Fibroblast of upper back skin (primary cell): ENCODE measurements at places on chromosomes 7 and 10.

- no peak for DNase-seq
Observed at GRCh38 chr7:112144284-112145059, 61.7 kb downstream of the DOCK4 start.

DNA sequence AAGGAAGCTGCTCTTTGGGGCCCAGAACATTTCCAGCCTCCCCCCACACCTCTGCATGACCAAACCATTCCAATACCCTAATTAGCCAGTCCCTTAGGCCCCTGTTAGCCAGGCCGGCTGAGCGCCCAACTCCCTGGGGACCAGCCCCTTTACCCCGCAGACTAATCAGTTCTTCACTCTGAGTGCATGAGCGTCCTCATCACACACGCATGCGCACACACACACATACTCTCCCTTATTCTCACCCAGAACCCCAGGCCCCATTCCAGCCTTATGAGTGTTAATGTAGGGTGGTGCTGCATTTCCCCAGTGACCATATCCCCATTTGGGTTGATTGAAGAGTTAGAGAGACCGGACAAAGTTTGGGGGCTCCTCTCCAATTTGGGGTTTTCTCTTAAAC is 77.0 kb upstream of the SLF2 start:
- DNase-seq = no peak

DNA sequence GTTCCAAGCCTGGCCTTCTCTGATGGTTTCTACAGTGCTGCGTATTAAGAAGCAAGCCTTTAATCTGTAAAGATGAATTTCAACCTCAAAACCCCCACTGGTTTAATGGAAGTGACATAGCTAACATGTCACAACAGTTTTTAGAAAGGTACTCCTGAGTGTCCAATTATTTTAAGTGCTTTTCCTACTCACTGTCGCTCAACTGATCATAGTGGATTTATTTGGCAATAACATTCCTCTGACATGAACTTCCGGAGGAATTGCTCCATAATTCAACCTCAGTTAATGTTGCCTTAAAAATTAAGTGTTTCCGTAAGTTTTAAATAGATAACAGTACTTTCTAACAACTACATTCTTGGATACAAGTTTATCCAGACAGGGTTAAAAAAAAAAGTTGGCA is 57.5 kb downstream of the AGMO start:
- DNase-seq = peak; percentile 19

- no peak for DNase-seq
Observed at GRCh38 chr7:117008118-117008885, 55.0 kb downstream of the ST7 start.

- DNase-seq = peak; percentile 61
Observed at GRCh38 chr10:72334825-72335393, 19.8 kb downstream of the DNAJB12 start.

DNA sequence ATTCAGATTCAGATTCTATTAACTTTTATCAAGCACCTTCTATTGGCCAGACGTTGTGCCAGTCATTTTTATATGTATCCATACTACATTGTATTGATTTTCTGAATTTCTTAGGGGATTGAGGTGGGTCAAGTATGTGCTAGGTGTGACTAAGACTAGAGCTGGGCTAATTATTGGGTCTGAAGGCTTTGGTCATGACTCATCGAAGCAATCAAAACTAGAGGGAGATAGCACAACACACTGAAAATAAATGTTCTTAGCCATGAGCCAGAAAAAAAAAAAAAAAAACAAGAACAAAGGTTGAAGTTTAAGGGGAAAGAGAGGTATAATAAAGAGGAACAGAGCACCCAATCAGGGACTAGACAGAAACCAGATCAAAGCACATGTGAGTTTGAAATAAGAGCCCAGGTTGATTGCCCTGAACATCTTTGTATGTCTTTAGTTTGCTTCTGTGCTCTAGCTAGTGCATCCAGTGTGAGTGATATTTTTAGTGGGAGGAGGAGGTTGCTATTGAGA is 171.6 kb upstream of the FOXP2 start:
- peak; percentile 32 for DNase-seq

DNA sequence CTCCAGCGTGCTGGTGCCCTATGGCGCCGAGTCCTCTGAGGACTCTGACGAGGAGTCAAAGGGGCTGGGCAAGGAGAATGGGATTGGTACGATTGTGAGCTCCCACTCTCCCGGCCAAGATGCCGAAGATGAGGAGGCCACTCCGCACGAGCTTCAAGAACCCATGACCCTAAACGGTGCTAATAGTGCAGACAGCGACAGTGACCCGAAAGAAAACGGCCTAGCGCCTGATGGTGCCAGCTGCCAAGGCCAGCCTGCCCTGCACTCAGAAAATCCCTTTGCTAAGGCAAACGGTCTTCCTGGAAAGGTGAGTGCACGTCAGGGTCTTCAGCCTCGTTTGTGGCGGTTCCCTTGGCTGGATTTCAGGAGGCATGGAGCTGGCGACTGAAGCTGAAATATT is 118.8 kb downstream of the ANKRD61 start:
- DNase-seq = no peak

DNA sequence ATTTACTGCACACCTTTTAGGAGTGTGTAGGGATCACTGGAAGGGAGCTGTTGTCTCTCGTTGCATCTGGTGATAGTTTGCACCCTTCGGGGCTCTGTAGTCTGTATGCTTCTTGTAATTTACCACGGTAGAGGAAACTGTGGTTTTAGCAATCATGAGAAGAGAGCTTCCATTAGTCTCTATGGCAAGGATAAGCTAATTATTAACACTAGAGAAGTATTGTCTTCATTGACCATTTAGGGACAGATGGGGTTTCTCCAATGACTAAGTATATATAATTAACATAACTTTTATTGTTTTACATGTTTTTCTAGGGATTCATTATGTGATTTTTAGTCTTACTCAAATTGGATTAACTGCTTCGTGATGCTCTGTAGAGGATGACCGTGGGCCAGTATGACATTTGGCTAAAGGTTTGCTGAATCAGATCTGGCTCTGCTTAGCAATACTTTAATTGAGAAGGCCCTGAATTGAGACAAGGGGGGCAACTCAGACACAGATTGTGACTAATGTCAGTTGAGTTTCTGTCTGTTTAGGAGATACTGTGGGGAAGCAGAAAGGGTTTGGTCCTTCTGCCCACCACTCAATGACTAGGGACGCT is 8.7 kb downstream of the SLC18A2 start:
- DNase-seq = no peak

DNA sequence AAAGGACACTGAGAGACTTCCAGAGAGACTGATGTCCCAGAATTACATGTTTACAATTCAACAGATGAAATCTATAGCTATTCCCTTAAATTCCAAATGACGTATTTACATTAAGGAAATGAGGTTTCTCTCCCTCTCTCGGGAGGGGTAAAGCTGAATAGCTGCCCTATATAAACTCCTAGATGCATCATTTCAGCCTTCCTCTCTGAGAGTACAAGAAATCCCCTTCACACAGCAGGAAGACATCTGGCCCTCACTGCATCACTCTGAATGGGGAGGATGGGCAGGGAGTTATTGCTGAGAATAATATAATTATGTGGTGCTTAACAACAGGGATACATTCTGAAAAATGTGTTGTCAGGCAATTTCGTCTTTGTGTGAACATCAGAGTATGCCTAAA is 11.0 kb downstream of the POT1 start:
- DNase-seq = no peak

DNA sequence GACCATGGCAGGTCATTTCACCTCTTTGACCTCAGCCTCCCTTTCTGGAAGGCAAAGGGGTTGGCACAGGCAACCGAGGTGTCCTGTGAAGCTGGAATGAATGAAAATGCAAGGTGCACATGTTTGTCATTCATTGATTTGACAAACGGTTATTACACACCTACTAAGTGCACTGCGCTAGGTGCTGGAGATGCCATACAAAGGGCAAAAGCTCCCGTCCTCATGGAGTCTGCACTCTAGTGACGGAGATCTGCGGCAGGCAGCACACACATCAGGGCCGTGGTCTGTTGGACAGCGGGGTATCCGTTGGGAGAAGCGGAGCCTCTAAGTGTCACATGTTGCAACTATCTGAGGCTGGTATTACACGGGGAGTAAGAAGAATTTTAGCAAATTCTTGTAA is 44.2 kb downstream of the PRF1 start:
- DNase-seq = no peak
